ENCODE measurements at places on chromosomes 16 and 17. TPM values are rescaled to one million over a fixed set of nuclear protein-coding genes. Genes with fewer than 3 reads are reported as not detected.

Gene EFNB3
- total RNA-seq = 1.5 TPM

Gene OR4D1
- total RNA-seq = not detected

Gene OR2C1
- total RNA-seq = not detected

Gene TOM1L1
- total RNA-seq = 21.8 TPM

Gene C16orf89
- total RNA-seq = 0.22 TPM

Gene C17orf113
- under 0.01 TPM for total RNA-seq

Gene KRT32
- total RNA-seq = not detected

Gene NOD2
- not detected for total RNA-seq

Measured in placental pericyte (primary cell).